Right renal pelvis (tissue), 4 donors: ENCODE measurements at places on chromosomes 2 and 18.

GRCh38 chr2:230757476-230757875 lies 44.8 kb downstream of the CAB39 start:
- no peak for DNase-seq

DNA sequence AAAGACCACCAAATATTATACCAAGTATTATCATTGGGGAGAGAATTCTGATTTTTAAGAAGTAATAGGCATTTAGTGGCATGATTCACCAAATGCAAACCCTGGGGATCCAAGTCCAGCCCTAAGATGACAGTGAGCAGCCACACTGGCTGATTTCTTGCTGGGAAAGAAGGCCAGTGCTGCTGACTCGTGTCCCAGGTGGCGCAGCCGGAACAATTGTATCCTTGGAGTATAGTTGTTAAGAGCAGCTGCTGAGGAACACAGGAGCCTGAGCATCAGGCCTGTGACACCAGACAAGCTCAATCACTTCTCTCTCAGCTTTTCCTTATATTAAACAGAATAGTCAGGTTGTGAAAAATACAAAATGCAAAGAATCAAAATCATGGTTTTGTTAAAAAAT lies 48.4 kb downstream of the LRP1B start:
- DNase-seq, result no peak

DNA sequence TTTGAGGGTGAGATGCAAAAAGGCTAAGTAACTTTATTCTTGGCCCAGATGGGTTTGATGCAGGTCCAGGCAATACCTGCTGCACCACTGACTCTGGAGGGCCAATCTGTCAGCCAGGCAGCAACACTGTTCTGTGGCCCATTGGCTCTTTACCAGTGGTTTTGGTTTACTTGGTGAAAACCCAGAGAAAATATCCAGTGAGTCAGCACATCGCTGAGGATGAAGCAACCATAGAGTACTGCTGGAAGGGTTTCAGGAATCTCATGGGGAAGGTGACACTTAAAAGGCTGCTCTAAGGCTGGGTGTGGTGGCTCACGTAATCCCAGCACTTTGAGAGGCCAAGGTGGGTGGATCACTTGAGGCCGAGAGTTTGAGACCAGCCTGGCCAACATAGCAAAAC lies 192.5 kb upstream of the FAM98A start:
- no peak for DNase-seq

DNA sequence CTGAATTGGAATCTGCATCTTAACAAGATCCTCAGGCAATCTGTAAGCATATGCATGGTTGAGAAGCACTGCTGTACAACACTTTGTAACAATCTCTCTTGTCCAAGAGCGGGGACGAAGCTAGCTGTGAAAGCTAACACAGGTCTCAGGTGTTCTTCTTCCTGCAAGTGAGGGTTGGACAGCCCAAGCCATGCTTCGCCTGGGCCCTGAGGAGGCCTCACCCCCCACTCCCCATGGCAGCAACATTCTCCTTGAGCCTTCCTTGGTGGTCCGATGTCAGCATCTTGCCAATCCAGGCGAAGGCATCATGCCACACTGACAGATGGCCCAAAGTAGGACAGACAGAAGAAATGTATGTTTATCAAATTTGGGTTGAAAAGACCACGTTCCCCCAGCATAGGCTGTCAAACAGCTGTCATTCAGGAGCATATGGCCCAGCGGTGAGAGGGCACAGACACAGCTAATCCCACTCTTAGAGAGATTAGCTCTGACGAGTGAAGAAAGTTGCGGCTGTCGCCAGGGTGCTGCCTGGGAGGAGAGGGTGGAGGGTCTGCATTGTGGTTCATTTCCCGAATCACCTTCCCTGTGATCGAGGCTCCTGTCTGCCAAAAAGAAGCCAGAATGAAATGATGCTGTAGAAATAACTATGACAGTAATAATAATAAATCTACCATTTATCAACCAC lies 344.7 kb downstream of the MYCN start:
- no peak for DNase-seq

GRCh38 chr2:75200140-75201096 lies 1.1 kb upstream of the TACR1 start:
- no peak for DNase-seq
